Lower leg skin (tissue), 4 donors: ENCODE measurements at places on chromosomes 5 and 9. TPM values are rescaled to one million over a fixed set of nuclear protein-coding genes. Genes with fewer than 3 reads are reported as not detected.

GRCh38 chr5:58681943-58682342 is 99.1 kb downstream of the RAB3C start:
- no peak for DNase-seq

NDUFA8 gene
- 28.9 TPM for total RNA-seq

SOX30 gene
- total RNA-seq, result not detected

- no peak for DNase-seq
Observed at GRCh38 chr5:19880458-19880857, 107.5 kb downstream of the CDH18 start.

DNA sequence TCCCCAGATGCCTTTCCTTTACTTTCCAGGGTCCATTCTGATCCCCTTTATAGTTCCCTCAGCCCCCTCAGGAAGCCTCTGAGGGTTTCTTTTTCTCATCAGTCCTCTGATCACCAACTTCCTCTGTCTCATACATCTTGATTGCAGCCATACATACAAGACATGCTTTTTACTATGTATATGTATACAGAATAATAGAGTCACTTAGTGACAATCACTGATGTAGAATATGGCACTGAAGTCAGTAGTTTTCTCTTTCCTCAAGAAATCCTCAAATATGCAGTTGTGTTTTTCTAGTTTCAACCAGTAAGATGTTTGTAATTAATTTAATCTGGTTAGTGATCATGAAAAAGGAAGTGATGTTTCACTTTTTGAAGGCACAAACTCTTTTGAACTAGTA is 364.1 kb downstream of the MAN2A1 start:
- DNase-seq, result no peak

DNA sequence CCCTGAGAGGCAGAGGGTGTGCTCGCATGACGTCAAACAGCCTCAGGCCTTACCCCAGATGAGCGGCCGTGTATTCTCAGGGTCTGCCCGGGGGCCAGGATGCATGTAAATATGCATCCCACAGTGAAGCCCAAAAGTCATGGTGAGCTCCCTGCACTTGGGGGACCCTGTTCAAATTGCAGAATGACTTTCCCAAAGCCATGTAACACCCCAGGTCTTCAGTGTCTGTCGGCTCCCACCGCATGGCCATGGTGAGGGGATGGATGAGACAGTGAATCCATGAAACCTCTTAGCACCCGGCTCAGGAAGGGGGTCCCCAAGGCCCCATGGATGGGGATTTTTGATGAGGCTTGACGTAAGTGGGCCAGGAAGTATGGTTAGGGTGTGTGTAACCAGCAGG is 9.3 kb upstream of the COL5A1 start:
- DNase-seq, result no peak

NTRK2 gene
- total RNA-seq, result 14.1 TPM

GRCh38 chr5:57832875-57833274 is 350.3 kb upstream of the ACTBL2 start:
- DNase-seq, result no peak

DNA sequence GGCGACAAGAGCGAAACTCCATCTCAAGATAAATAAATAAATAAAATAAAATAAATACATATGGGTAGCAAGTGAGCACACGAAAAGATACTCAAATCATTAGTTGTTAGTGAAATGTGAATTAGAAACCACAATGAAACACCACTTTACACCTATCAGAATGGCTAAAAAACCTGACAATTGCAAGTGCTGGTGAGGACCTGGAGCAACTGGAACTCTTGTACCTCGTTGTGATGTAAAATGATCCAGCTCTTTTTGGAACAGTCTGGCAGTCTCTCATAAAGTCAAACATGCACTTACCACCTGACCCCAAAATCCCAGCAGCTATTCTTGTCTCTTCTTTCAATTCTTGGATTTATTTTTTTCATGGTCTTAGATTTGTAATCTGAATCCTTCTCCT is 69.2 kb upstream of the FBXW11 start:
- DNase-seq, result no peak

DNA sequence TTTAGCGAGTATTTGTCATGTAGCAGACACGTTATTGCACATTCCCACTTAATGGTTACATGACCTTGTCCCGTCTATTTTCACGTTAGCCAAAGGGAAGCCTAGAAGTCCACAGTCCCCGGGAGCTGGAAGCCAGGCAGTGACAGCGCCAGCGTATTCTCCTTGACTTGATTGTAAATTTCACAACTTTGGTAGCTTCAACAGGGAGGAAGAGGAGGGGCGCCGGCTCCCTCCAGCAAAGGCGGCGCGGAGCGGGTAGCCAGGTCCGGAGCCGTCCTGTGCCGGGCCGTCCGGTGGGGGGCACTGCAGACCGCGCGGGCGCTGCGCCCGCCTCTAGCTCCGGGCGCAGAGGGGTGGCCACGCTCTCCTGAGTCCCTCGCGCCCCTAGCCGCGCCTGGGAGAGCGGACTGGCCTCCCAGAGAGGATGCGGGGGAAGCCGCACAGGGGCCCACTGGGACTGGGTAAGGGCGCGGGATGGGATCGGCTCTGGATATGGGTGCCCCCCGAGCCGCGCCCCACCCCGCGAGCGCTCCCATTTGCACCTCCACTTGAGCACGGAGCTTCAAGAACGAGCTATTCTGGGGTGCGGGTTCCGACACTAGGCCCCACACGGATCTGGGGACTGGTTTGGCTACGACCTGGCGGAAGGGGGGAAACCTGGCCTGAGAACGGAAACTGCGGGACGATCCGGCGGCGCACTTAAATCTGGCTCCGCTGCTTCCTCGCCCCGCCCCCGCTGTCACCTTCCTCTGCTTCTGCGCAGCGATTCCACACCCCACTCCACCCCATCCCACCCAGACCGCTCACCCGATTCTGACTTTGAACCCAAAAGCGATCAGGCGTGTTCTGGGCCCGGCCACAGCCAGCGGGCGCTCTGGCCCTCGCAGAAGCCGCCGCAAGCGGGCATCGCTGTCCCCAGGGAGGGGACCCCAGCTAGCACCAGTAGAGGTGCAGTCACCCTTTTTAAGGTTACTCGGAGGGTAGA is 23.8 kb downstream of the KLF4 start:
- peak; percentile 67 for DNase-seq
